ENCODE measurements at places on chromosomes 13 and 19. TPM values are rescaled to one million over a fixed set of nuclear protein-coding genes. Genes with fewer than 3 reads are reported as not detected.

Gene PGLYRP2
- not detected for total RNA-seq

Gene GIPR
- 4.7 TPM for total RNA-seq

Gene KIR3DL2
- total RNA-seq, result 0.73 TPM

Gene RFPL4A
- total RNA-seq, result not detected

Gene NCLN
- 57.0 TPM for total RNA-seq

Gene SKA3
- total RNA-seq, result 39.4 TPM

Gene ALKBH6
- 39.2 TPM for total RNA-seq

Gene ADGRE3
- total RNA-seq, result not detected

Gene EBI3
- total RNA-seq, result 2.6 TPM

Gene SIGLEC10
- total RNA-seq, result 5.0 TPM

Gene STAP2
- 10.6 TPM for total RNA-seq

Gene BIVM
- total RNA-seq, result 36.9 TPM

Gene CD22
- total RNA-seq, result 0.70 TPM

Gene SELENOV
- not detected for total RNA-seq

Gene C3
- 0.59 TPM for total RNA-seq

Gene FREM2
- total RNA-seq, result 0.02 TPM

Gene C13orf42
- not detected for total RNA-seq

Gene GAS6
- 1.5 TPM for total RNA-seq
